ENCODE measurements at places on chromosomes 2 and 18. TPM values are rescaled to one million over a fixed set of nuclear protein-coding genes. Genes with fewer than 3 reads are reported as not detected.
A peak's percentile ranks its signal among the peaks of the same experiment; 100 is the strongest.

DNA sequence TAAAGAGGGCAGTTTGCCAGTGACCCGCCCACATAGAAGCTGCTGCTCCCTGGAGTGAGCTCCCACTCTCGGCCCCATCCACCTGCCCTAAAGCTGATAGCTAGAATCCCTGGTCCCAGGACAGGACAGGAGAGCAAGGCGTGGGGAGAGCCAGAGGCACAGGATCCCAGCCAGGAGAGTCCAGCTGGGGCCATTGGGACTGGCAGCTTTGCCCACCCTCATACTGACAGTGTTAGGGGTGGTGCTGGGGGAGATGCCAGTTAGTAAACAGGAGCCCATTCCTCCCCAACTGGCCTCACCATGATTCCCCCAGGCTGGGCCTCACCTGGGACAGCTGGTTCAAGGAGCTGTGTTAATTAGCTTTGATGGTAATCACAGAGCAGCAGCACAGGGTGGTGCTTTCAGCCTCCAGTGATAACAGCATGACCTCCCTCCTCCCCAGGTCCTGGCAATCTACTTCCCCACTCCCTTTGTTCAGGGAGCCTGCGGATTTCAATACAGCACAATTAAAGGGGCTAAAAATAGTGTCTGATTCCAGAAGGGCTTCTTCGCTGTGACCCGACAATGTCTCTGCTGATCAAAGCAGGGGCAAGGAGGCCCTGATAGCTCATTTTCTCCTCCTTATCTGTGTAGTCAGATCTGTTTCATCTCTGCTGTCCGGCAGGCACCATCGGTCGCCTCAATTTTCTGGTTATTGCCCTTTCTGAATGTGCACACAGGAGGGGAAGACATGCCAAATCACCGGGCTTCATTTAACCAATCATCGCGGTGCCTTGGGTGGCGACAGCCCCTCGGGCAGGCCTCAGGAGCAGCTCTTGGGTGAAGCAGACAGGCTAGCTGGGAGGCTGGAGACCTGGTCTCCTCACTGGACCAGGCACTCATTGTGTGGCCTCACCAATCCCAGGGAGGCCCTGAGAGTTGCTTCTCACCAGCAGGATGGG is 119.9 kb upstream of the TEX51 start:
- H3K4me3 ChIP-seq = no peak overlapping the region
- peaks cover 12% of the 10 kb centered on the region for H3K4me1 ChIP-seq
- H3K36me3 ChIP-seq = no peaks in the 10 kb centered on the region
- DNase-seq = peak; percentile 33
- H3K27ac ChIP-seq = no peak overlapping the region
- H3K27me3 ChIP-seq = peaks cover 14% of the 10 kb centered on the region

DNA sequence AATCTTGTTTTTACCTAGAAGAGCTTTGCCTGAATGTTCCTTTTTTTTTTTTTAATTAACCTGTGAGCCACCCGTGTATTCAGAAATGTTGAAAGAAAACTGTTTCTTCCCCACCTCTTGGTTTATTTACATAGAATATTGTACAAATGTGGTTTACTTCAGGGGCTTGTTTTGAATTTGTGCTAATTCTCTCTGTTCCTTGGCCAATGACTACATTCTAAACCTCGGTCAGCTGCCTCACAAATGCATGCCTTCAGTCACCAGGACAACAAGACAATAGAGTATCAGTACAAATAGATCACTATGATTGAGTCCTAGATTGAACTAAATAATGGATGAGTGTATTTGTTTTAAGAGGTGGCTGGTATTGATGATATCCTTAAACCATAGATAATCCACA is 36.0 kb downstream of the AGFG1 start:
- H3K36me3 ChIP-seq = no peaks in the 10 kb centered on the region
- H3K4me1 ChIP-seq = peaks cover 36% of the 10 kb centered on the region
- no peaks in the 10 kb centered on the region for H3K27me3 ChIP-seq
- no peak overlapping the region for H3K27ac ChIP-seq

DNA sequence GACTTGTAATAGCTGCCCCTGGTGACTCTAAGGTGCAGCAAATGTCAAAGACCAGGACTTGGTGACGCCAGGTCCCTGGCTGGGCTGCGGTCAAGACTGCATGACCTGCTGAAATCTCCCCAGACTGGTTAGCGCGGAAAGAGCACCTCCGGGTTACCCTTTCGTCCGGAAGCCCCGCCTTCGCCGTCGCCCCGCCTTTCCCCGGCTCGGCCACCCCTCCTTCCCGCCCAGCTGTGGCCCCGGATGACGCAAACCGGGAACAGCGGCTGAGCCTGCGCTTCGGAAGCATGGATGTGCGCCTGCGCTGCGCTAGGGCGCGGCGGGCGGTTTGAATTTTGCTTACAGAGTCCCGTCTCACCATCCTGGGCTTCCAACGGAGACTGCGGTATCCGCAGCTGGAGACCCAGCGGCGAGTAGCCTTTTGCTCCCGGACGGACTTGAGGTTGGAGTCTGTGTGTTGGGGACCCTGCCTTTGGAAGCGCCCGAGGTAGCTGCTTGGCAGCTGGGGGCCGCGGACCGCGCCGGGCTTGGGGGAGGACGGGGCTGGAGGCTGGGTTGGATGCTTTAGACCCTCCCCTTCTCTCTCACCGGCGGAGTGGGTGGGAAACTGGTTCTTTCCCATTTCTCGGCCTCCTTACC is at the start of gene SKA1:
Gene SKA1 (plus strand): TSS at position 294 of the 639 bp plus-strand sequence. CDS start 785 bp downstream, outside the sequence.
- DNase-seq = peak; percentile 97
- H3K36me3 ChIP-seq = no peaks in the 10 kb centered on the region
- H3K27me3 ChIP-seq = no peaks in the 10 kb centered on the region
- H3K4me3 ChIP-seq = peak within 1 kb of the TSS; percentile 81

DNA sequence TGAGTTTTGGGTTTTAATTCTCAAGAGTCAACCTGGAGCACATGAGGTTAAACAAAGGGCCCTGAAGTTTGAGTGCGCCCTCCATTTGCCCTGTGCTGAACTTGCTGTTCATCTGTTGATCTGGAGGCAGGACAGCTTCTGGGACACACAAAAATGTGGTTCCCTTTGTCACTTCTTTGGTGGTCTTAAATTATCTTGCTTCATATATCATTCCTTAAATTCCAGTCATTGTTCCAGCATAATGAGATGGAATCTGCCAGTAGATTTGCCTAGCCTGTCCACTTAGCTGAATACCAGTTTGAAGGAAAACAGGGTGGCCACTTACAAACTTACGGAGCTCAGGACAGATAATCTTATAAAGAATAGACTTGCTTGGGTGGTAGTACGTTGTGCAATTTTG is 916 bp downstream of the CETN1 start:
- H3K36me3 ChIP-seq = no peaks in the 10 kb centered on the region
- H3K27ac ChIP-seq = no peak overlapping the region
- peak; percentile 22 for DNase-seq
- no peaks in the 10 kb centered on the region for H3K27me3 ChIP-seq
- H3K4me1 ChIP-seq = no peaks in the 10 kb centered on the region
- H3K4me3 ChIP-seq = no peak overlapping the region

The CPSF3 gene
- total RNA-seq = 199 TPM

All from neural progenitor cell (in vitro differentiated cells).